Epithelial cell of prostate (primary cell): ENCODE measurements at places on chromosomes 3 and 15.

- no peak for DNase-seq
Observed at GRCh38 chr3:117366574-117366973, 657.0 kb downstream of the TUSC7 start.

- DNase-seq: no peak
Observed at GRCh38 chr3:18500322-18500721, 75.2 kb upstream of the SATB1 start.

GRCh38 chr3:133475245-133476010 lies 75.6 kb downstream of the BFSP2 start:
- no peak for DNase-seq

DNA sequence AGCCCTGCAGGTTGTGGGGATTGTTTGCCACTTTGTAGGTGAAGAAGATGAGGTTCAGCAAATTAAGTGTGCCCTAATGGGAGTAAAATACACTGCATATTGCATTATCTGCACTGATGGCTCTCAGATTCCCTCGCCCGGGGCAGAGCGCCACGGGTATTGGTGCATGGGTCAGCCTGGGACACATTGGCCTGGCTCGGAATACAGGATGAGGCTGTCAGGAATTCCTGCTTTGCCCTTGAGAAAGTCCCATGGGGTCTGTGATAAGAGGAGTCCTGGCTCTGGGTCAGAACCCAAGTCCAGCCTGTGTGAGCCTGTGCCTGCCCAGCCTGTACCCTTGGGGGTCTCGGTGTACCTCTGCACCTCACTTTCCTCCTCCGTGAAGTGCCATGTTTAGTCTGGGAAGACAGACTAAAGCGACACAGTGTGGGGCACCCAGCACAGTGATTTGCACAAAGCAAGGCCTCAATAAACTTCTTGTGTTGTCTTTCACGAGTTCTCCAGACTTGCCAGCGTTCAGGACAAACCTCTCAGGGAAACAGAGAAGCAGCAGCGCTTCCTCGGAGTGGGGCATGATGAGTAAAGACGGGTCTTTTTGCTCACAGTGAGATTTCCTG lies 107.6 kb downstream of the LRRK1 start:
- DNase-seq: no peak

DNA sequence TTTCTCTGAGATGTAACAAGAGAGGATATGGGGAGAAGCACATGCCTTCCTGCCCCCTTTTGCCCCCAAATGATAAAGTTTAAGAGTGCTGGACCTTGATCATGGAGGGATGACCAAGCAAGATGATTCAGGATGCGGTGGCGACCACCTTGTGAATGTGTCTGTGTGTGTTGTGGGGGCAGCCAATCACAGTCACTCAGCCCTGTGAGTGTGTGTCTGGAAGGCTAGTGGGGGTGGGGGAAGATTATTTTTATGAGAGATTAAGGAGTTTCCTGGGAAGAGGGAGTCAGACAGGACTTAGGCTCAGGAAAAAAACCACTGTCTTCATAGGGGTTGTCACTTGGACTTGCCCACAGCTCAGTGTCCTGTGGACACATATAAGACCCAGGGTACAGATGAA lies 57.8 kb upstream of the KY start:
- DNase-seq: no peak

DNA sequence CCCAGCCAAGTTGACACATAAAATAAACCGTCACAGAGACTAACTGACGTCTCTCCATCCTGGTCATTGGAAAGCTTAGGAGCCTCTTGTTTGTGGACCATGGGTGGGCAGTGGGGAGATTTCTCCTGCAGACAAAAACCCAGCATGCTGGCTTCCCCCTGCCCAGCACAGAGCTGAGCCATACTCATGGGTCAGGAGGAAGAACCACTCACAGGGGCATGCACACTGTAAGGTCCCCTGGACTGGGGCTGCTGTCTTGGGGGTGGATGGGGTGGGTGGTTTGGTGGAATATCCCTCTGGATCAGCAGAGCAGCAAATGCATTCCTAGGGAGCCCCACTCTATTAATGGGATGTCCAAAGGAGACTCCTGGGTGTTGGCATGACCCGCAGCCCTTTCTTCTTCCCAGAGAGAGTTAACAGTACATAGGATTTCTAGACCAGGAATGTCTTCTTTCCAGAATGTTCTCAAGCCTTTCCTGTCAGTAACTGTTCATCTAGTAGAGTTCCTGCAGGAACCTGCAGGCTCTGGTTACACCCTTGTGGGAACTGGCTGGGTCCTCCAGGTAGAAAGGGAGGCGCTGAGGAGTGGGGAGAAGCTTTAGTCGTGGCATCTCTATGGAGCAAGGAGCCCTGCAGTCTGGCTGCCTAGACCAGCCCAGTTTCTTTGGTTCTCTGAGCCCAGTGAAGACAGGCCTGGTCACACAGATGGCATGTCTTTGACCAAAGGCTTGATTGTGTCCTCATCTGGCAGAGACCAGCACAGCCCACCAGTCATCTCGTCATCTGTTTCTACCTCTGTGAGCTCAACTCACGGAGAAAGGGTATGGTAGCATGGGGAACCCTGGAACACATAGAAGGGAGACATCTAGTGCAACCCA lies 73.4 kb upstream of the PRR23C start:
- no peak for DNase-seq

GRCh38 chr3:3085782-3086181 lies 24.4 kb downstream of the IL5RA start:
- DNase-seq: no peak

DNA sequence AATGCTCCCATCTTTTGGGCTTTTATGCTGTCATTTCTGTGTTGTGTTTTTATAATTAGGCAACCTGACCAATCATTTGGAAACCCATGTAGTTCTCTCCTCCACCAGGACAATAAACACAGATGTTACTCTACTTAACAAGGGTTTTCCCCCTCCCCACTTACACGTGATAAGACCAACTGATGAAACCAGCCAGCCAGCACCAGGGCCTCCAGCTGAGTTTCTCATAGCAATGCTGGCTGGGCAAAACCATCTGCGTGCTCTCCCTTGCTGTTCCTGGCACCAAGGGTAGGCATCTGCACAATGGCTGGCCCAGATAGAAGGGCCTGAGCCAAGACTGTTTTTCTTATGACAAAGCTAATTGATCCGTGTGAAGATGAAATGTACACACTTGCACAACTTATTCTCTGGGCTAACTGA lies 310.4 kb downstream of the PLCL2 start:
- DNase-seq: no peak

DNA sequence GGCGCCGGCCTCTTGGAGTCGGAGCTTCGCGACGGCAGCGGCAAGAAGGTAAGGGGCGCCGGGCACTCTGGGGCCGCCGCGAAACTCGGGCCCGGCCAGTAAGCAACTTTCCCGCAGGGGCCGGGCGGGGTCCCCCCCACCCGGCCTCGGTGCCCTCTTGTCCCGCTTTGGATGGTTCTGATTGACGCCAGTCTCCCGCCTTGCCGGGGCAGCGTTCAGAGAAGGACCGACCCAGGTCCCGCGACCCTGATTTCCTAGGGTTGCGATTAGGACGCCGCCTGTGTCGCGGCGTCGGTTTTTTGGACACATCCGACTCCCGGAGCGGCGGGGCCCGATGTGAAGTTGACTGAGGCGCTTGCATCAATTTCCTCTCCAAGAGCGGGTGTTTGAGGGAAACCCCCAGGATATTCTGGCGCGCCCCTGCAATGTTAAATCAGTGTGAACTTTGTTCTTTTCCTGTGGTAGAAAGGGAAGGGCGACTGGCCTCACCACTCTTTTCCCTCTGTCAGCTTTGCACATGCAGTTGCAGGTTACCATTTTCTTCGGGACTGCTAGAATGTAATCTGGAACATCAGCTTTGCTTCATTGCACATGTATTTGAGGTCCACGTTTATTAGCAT lies 755 bp downstream of the PDE8A start:
- DNase-seq: no peak

DNA sequence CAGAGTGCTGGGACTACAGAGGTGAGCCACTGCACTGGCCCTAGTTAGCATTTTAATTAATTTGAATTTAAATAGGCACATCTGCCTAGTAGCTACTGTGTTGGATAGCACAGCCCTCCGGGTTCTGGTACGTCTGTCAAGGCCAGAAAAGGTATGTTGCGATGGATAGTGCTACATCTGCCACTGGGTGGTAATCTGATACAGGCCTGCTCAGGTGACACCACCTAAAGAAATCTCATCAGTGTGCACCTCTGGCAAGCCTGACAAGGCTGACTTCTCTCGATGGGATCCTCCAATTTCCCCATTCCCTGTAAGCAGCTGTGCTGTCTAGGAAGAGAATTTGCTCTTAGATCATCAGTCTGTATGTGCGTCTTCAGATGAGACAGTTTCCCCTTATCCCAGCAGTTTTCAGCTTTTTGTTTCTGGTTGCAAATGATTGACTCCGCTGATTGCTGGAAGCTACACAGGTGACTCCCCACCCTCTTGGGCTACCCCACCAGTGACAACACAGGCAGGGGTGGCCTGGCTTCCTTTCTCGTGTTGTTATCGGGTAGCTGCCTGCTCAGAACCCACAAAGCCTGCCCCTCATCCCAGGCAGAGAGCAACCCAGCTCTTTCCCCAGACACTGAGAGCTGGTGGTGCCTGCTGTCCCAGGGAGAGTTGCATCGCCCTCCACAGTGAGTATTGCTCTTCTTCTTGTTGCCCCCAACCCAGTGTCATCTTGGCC lies at the start of gene CCR9:
TSS of gene CCR9 (plus strand) at position 565 of the 727 bp plus-strand sequence. CDS start 8,391 bp downstream, outside the sequence.
- DNase-seq: no peak

DNA sequence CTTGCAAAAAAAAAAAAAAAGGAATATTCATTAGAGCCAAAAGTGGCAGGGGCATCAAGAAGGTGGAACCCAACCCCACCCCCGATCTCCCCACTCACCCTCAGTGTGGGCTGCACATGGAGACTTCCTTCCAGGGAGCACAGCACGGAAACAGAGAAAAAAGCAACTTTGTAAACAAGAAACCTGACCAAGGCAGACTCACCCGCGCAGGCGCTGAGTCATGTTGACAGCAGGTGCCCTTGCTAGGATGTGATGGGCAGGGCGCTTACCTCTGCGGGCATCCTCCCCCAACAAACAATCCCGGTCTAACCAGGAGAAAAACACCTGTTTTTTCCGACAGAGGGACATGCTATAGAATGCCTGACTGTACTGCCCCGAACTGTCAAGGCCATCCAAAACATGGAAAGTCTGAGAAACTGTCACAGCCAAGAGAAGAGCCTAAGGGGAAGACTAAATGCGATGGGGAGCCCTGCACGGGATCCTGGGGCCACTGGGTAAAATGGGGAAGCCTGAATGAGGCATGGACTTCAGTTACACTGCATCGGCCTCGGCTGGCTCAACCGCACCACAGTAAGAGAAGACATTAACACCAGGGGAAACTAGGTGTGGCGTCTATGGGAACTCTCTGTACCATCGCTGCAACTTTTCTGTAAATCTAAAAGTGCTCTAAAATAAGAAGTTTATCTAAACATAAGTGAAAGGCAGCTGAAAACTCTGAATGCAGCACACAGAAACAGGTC lies 66.7 kb upstream of the GATA2 start:
- DNase-seq: no peak

DNA sequence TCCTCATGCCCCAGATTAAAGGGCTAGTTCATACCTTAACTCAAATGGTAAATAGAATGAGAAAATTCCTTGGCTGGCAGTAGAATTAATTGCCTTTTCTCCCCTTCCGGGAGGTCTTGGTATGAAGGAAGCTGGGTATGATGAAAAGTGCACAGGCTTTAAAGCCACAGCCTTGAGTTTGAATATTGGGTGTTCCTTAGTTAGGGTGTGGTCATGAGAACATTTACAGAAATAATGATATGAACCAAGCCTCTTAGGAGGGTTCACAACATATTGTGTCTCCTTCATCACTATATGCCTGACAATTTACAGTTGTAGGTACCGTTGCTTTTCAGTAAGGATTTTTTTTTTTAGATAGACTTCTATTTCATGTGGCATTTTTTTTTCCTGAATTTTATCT lies 48.1 kb downstream of the PYDC2 start:
- no peak for DNase-seq

DNA sequence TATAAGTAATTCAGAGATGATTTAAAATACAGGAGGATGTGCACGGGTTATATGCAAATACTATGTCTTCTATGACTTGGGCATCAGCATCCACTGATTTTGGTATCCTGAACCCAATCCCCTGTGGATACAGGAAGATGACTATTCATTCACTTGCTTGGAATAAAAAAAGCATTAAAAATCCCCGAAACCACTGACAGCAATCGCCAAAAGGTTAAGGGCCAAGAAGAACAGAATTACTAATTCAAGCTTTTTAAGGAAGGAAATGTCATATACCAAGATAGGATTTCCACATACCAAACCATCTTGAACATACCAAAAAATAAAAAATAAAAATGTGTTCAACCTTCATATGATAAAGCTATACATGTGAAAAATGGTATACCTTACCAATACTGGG lies 93.7 kb downstream of the DLG1 start:
- DNase-seq: no peak

GRCh38 chr15:78752492-78753358 lies 58.5 kb downstream of the ADAMTS7 start:
- DNase-seq: no peak
